IPS DF 19.7 (cell line): ENCODE measurements at places on chromosomes 7 and 10.

DNA sequence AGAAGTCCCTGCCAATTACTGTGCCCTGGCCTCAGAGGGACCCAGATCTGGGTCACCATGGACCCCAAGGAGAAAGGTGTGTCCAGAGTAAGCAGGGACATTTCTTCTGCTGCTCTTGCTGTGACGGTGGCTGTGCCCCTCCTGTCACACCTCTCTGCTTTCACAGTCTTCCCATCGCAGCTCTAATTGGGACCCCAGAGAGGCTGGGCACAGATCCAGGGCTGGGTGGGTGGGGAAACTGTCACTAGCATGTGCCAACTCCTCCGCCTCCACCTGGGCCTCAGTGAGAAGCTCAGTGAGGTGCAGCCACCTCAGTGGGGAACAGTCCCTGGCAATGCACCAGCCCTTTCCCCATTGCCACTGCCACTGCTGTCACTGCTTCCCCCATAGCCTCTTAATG is 37.3 kb upstream of the ADCYAP1R1 start:
- no peak for DNase-seq

DNA sequence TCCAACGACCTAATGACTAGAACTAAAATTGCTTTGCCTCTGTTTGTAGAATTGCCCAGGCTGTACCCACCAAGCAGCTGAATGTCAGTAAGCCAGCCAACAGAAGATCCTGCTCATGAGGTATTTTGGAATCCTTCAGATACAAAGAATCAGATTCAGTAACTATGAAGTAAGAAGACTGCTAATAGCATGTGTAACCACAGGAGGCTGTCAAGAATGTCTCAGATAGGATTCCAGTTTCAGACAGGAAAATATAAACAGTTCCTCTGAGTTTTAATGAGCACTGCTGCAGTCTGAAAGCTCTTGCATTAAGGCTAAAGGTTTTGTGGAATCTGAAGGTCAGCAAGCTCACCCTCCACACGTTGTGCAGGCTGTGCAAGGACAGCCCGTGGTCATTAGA is 112.6 kb upstream of the ADAM12 start:
- DNase-seq = no peak

GRCh38 chr7:65475040-65475726 is 101.5 kb downstream of the ZNF92 start:
- no peak for DNase-seq

DNA sequence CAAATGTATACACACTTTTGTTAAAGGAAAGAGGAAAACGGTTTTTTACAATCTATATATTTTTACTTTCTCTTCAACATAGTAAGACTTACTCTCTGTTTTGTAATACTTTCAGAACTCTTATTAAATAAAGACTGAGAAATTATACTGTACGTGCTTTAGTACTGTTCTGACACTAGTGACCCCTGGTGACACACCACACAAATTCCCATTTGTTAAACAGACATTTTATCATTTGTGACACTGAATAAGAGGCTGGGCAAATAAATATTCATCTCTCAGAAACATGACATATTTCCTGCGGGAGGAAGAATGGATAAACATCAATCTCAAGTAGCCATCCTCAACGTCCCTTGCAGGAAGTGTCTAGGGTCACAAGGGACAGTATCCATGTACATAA is 68.9 kb upstream of the ZNF33B start:
- DNase-seq = no peak

- DNase-seq = no peak
Observed at GRCh38 chr10:47037654-47038425, 126.6 kb downstream of the PTPN20 start.

- DNase-seq = no peak
Observed at GRCh38 chr10:1169981-1170866, 114.0 kb downstream of the WDR37 start.

DNA sequence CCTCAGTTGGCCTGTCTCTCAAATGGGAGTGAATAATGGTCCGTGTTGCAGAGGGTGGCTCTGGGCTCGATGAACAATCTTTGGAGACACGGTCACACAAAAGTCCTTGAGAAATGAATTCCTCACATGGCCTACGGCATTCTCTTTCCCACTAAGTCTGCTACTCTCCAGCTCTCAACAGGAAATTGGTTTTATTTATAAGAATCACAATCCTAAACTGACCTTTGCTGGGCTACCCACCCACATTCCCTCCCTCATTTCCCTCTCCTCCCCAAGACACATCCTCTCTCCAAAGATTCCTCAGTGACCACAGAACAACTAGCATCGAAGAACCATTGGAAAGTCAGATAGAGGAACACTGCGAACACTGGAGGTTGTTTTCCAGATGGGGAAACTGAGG is 4.7 kb downstream of the AFAP1L2 start:
- DNase-seq = no peak
